ENCODE measurements at places on chromosomes 12 and 14.

GRCh38 chr14:101101456-101102056 is 198.0 kb upstream of the RTL1 start:
- DNase-seq: peak; percentile 22

- no peak for DNase-seq
Observed at GRCh38 chr12:1643905-1644533, 15.0 kb downstream of the WNT5B start.

- no peak for DNase-seq
Observed at GRCh38 chr12:116978791-116979508, 68.2 kb downstream of the FBXW8 start.

- no peak for DNase-seq
Observed at GRCh38 chr12:59708064-59708463, 112.2 kb downstream of the SLC16A7 start.

- DNase-seq: peak; percentile 55
Observed at GRCh38 chr14:50399251-50400032, 2.8 kb upstream of the CDKL1 start.

GRCh38 chr12:30888241-30888640 is 38.3 kb upstream of the TSPAN11 start:
- DNase-seq: no peak

- no peak for DNase-seq
Observed at GRCh38 chr12:106999446-106999845, 12.5 kb upstream of the MTERF2 start.

GRCh38 chr12:91224401-91224800 is 41.8 kb upstream of the DCN start:
- DNase-seq: no peak

- peak; percentile 55 for DNase-seq
Observed at GRCh38 chr14:71320734-71321573, 413.7 kb downstream of the PCNX1 start.

DNA sequence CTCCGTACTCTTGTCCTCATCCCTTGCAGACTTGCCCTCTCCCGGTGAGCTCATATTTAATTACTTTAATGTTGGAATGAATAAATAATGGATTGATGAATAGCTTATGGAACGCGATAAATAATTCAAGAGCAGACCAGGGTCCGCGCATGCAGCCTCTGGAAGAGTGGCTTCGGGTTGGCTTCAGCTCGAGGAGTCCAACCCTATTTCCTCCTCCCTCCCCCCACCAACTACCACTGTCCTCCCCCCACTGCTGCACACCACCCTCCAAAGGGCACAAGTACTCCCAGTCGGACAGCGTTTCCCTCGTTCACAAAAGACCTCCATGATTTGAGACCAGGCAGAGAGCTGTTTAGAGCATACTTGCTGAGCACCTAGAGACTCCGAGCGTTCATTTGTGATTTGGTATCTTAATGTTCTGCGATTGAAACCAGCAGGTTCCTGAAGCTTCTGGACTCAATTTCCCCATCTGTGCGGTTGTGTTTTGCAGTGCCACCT is 647 bp upstream of the SIX1 start:
- no peak for DNase-seq

- no peak for DNase-seq
Observed at GRCh38 chr14:88476214-88476774, 78.5 kb downstream of the PTPN21 start.

DNA sequence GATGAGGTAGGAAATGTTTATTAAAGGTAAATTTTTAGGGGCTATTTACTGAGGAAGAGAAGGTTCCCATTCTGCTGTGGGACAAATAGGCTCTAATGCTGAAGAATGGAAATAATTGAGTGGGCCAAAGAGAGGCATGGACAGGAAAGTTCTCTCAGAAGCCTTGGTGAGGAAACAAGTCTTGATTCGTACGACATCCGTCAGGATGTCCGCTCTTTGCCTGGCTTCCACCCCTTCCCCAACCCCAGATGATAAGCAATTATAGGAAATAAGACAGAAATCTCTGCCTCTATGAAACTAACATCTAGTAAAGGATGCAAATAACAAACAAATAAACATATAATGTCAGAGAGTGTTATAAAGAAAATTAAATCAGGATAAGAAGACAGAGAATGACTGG is 91.7 kb upstream of the BCAT1 start:
- DNase-seq: no peak

DNA sequence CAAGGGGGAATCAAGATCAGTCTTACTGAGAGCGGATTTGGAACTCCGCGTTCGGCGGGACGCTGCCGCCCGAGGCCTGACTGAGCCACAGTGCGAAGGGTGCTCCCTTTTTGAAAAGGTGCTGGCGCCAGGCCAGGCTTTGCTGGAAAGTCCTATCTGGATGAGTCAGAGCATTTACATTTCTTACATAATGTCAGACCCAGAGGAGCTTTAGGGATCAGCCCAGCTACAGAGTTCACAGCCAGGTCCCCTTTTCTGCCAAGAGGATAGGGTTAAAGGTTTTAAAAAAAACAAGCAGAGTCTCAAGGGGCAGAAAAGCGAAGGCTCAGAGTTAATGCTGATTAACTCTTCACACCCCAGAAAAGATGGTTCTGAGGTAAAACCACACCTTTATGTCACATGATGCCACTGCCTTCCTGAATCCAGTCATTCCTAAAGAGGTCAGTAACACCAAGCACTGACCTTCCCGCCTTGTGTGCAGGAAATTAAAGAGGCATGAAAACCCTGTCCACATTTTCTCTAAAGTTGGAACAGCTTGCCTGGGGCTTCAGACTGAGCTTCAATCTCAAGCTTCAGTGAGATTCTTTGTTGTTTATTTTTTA is 11.7 kb upstream of the FBXL14 start:
- peak; percentile 92 for DNase-seq

- no peak for DNase-seq
Observed at GRCh38 chr12:110279566-110280375, 1.3 kb upstream of the ATP2A2 start.

DNA sequence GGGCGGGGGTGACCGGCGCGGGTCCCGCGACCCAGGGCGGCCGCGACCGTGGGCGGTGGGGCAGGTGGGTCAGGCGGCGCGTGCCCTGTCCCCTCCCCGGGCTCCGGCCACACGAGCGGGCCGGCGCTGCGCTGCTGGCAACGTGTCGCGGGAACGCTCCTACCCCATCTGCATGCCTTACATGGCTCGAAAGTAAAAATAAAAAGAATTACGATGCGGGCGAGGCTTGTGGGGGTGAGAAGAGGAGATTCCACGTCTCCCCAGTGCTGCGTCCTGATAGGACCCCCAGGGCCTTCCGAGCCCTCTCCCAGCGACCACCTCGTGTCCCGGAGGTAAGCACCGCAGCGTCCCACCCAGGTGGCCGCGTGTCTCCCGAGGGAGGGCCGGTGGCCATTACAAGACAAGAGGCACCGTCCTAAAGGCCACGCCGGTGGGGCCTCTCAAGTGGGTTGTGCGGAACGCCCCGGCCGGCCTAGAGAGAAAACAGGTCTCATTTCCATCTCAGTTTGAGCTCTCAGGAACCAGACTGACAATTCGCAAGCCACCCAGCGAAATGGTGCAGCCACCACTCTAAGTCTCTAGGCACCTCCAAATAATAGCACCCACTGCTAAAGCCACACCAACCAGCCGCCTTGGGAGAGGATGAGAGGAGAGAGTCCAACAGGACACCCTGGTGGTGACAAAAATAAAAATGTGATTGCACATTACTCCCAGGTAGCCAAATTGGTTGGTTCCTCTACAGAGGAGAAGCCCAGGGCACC is 612 bp upstream of the FOXN3 start:
- DNase-seq: peak; percentile 80

- no peak for DNase-seq
Observed at GRCh38 chr14:63896278-63896720, 43.5 kb downstream of the SYNE2 start.

- no peak for DNase-seq
Observed at GRCh38 chr12:51631591-51631990, 40.6 kb downstream of the SCN8A start.

GRCh38 chr14:91415794-91416743 is 1.6 kb downstream of the CCDC88C start:
- DNase-seq: peak; percentile 90

- peak; percentile 70 for DNase-seq
Observed at GRCh38 chr12:123062681-123063486, 82.4 kb downstream of the ARL6IP4 start.
